NCI-H2081 (cell line): ENCODE measurements at places on chromosomes 6 and 20.

DNA sequence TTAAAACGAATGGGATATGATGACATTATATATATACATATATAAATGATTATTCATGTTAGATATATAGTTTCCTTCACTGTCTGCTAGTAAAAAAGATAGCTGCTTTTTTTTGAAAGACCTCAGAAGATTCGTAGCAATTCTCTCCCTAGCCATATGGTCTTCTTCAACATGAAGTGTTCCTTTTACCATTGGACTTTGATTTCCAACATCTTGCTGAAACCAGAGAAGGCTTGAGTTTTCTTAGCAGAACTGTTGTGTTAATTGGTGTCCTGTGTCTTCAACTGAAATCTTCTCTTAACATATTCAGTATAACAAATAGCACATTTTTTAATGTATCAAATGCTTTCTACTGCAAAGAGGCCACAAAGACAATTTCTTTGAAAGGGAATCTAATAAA is 55.3 kb downstream of the FNDC1 start:
- no peak for DNase-seq

GRCh38 chr6:5670811-5671561 is 335.7 kb downstream of the NRN1 start:
- DNase-seq = no peak

GRCh38 chr6:98641949-98642719 is 192.2 kb upstream of the POU3F2 start:
- DNase-seq = no peak

DNA sequence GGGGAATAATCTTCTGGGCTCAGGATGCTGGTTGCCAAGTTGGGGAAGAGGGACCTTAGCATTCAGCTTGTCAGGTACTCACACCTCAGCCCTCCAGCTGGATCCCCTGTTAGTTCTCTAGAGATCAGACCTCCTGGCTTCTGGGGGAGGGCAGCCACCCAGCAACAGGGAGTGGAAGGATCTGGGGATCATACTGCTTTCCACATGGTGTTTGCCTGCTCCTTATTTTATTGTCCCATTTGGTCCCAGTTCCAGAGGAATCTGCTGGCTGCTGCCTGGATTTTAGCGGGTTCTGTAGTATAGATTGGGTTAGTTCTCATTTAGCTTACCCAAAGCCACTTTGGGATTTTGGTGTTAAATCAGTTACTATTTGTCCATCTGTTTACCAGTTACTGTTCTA is 29.3 kb downstream of the KAT14 start:
- DNase-seq = no peak

GRCh38 chr6:122696079-122696478 is 83.4 kb upstream of the FABP7 start:
- no peak for DNase-seq

GRCh38 chr6:167936051-167936450 is 61.4 kb upstream of the KIF25 start:
- no peak for DNase-seq

DNA sequence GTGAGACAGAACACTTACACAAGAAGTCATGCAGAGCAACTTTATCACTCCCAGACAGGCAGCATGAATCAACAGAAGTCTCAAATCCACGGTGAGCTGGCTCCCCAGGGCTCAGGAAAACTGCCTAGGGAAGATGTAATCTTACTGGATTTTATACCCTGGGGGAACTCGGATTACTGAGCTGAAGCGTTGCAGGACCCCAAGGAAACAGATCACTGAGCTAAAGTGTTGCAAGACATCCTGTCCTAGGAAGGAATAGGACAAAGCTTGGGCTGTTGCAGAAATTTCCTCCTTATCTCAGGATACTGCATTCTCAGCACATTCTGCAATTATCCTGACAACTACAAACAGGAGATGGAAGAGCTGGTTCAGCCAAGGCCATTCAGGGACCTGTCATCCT is 224.8 kb downstream of the TFAP2A start:
- no peak for DNase-seq

DNA sequence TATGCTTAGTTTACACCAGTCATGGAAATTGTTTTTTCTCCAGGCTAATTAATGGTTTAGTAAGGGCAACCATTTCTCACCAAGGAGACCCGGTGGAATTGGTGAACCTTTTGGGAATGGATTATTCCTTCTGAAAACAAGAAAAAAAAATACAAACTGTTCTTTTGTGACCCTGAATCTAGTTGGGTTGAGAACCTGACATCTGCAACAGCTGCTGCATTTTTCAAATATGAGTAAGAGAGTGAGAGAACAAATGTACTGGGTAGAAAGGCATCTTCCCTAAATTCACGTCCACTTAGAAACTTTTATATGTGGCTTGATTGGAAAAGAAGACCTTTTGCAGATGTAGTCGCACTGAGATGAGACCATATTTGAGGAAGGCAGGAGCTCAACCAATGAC is 553.4 kb upstream of the EPHA7 start:
- no peak for DNase-seq

DNA sequence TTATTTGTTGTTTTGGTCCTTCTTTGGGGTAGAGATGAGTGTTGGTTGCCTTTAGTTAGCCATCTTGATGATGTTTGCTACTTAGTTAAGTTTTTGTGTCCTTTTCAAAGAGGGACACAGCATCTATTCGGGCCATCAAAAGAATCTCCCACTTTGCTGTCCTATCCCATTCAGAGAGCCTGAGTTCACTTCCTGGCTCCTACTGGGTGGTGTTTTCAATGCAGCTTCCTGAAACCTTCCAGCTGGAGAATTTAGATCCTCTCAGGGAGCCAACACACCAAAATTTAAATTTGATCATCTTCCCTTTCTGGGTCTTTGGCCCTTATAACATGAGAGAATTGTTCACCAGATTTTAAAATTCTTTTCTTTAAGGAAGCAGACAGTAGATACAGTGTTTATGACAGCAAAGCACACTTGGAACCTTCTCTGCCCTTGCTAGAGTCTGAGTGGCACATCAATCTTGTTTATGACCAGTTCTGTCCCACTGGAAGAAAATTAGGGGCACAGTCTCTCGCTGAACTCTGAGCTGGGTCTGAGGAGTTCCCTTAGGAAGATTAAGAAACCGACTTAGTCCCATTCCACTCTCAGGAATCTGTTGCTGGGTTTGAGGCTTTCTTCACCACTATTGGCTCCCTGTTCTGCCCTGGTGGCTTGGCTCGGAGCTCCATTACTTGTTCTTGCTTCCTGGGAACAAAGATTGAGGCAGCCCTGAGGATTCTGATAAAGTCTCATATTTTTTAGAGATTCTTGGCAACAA is 115.5 kb downstream of the CCDC170 start:
- DNase-seq = no peak

GRCh38 chr20:10385850-10386544 is 48.0 kb downstream of the MKKS start:
- DNase-seq = no peak

GRCh38 chr6:151761851-151762250 is 45.6 kb upstream of the ESR1 start:
- no peak for DNase-seq

GRCh38 chr6:22306741-22307466 is 10.1 kb upstream of the PRL start:
- no peak for DNase-seq

- DNase-seq = no peak
These were observed 36.7 kb downstream of the EBF4 start for GRCh38 chr20:2729251-2729713.

GRCh38 chr6:45619994-45620471 is 242.3 kb upstream of the SUPT3H start:
- DNase-seq = no peak

DNA sequence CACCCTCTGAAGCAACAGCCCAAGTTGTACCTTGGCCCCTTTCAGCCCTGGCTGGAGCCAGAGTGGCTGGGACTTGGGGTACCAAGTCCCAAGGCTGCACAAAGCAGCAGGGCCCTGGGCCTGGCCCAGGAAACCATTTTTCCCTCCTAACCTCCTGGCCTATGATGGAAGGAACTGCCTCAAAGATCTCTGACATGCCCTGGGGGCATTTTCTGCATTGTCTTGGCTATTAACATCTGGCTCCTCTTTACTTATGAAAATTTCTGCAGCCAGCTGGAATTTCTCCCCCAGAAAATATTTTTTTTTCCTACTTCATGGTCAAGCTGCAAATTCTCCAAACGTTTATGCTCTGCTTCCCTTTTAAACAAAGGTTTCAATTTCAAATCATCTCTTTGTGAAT is 269.4 kb upstream of the CDYL start:
- DNase-seq = no peak

- DNase-seq = no peak
These were observed 519.4 kb upstream of the JAG1 start for GRCh38 chr20:11193241-11193640.

GRCh38 chr6:1735239-1735803 is 125.6 kb downstream of the FOXC1 start:
- DNase-seq = no peak

DNA sequence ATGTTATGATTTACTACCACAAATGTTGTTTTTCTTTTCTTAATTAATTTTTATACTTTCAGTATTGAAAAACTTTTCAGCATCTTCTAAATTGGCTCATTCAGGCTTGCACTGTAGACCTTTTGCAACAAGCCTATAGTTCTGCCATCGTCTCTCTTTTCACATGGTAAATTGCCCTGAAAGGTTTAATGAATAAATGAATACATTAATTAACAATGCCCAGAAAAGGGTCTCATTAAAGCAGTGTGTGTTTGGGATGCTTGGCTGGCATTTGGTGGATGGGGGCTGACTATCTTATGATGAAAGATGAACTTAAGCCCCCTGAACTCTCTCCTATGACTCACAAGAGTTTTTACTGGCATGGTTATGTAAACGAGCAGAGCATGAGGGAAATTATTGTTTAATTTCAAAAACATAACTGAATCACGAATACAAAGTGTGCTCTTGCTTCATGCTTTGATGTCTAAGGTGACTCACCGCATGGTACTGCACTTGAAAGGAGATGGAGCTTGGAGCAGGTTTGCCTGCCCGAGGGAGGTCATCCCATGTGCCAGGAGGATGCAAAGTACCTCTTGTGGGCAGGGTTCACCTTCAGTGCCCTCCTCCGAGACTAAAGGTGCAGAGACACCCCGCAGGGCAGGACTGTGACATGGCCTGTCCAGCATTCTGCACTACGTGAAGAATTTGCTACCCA is 13.8 kb upstream of the PCK1 start:
- no peak for DNase-seq

DNA sequence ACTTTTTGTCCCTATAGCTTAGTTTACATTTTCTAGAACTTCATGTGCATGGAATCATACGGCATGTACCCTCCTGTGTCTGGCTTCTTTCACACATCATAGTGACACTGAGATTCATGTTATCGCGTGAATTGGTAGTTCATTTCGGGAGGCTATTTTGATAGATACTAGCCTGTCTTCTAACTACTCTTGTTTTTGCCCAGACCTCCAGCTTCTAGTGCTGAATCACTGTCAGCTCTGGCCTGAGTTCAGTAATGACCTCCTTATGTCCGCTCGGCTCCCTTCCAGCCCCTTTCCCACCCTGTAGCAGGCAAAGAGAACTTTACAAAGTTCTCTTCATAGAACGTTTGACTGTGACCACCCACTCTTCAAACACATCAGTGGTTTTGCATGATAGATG is 14.1 kb downstream of the MYBL2 start:
- no peak for DNase-seq

- DNase-seq = no peak
These were observed 525.3 kb upstream of the JARID2 start for GRCh38 chr6:14720411-14721102.

- no peak for DNase-seq
These were observed 16.8 kb upstream of the BCLAF1 start for GRCh38 chr6:136306466-136306865.

DNA sequence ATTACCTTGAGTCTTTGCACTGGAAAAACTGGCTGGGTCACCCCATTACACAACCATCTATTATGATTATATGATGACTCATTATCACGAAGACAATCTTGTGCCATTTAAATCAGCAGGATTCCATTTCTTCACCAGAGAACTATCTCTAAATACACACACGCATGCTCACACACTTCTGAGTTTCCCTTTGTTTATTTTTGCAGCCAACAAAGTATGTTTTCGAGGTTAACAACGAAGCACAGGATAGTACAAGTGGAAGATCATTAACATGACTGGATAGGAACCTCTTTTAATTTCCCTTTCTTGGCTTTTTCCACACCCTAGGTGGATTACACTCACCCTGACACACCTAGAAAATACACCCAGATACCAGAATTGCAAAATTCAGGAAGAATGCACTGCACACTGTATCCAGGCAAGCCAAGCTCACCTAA is 18.9 kb downstream of the PERP start:
- DNase-seq = peak; percentile 63

DNA sequence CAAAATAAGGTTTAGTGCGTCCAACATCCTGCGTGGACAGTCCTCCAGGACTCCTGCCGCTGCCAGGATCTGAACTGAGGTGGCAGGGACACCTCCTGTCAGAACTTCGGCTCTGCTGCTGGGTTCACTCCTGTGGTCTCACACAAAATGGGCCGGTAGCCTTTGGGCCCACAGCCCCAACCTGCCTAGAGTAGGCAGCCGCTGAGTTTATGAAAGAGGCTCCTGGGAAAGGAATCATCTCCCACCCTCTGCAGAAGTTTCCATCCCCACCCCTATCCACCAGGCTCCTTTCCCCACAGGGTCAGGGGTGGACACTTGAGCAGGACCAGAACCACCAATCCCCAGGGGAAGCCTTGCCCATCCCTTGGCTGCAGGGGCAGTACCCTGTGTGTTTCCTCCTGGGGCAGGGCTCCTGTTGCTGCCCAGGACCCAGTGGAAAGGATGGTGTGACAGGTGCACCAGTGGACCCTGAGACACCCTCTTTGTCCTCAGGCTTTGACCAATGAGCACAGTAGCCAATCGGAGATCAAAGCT is 2.1 kb upstream of the ABHD16B start:
- no peak for DNase-seq

DNA sequence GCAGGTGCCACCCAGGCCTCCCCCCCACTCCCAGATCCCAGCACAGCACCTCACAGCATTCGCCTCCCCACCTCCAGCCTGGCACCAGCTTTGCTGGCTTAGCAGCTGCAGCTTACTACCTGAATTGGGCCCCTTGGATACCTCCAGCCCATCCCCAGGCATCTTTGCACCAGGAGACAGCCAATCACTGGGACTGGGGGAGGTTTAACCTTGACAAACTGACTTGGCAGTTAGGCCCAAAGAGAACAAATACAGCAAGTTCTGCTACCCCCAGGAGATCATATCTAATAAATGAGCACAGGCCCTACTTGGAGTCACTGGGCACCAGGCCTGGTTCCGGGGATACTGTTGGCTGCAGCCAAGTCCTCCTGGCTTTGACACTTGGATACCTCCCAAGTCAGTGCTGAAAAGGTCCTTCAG is 8.8 kb downstream of the PDRG1 start:
- peak; percentile 15 for DNase-seq

GRCh38 chr6:133499662-133500061 is 258.5 kb downstream of the EYA4 start:
- no peak for DNase-seq

GRCh38 chr6:10559522-10560152 is 38.5 kb downstream of the GCNT2 start:
- no peak for DNase-seq

- no peak for DNase-seq
These were observed at the start of gene NNAT for GRCh38 chr20:37521061-37521771. TSS of gene NNAT (plus strand) at chr20:37521250. CDS start at chr20:37521332, 82 bp downstream.

GRCh38 chr20:460707-461106 is 1.6 kb downstream of the TBC1D20 start:
- DNase-seq = no peak

- DNase-seq = no peak
These were observed 451.5 kb downstream of the PLCB1 start for GRCh38 chr20:8583566-8584043.

- no peak for DNase-seq
These were observed 7.6 kb downstream of the SPATS1 start for GRCh38 chr6:44349904-44350649.

GRCh38 chr6:52538901-52539354 is 37.9 kb downstream of the TRAM2 start:
- no peak for DNase-seq

GRCh38 chr6:141212296-141212695 is 920.4 kb upstream of the GJE1 start:
- DNase-seq = no peak
